ENCODE measurements at places on chromosomes 3 and 15.
A peak's percentile ranks its signal among the peaks of the same experiment; 100 is the strongest.

GRCh38 chr3:37987751-37988179 lies 2.8 kb upstream of the VILL start:
- no peak for DNase-seq

DNA sequence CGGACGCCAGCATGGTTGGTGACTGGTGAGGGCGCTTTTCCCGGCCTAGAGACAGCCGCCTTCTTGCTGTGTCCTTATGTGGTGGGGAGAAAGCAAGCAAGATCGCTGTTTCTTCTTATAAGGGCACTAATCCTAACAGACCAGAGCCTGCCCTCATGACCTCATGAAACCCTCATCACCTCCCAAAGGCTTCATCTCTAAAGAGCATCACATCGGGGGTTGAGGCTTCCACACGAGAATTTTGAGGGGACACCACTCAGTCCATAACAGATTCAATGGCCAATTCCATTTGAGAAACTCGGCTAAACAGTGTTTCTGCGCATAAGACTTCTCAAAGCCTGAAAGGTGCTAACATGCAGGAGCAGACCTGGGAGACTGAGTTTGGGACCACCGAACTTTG lies 54.0 kb downstream of the VGLL4 start:
- DNase-seq = no peak

DNA sequence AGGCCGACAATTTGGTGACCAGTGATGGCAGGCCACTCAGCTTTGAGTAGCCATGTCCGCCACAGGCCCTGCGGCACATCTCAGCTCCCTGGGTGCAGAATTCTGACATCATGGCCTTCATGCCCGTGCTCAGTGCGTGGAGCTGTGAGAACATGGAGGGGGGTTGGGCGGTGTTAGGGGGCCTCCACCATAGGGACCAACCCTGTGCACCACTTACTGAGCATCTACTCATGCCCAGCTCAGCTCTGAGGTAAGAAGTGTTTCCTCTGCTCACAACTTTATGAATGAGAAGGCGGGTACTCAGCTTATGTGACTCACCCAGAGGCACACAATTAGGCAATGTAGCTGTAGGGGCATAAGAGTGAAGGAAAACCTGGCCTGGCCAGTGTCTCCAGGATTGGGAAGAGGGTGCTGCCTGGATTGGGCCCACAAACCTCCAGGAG lies 10.5 kb downstream of the ACOX2 start:
- DNase-seq = no peak

GRCh38 chr3:189944285-189945145 lies 176.2 kb downstream of the P3H2 start:
- peak; percentile 30 for DNase-seq

- no peak for DNase-seq
These were observed 316.7 kb downstream of the CLSTN2 start for GRCh38 chr3:140251678-140252077.

DNA sequence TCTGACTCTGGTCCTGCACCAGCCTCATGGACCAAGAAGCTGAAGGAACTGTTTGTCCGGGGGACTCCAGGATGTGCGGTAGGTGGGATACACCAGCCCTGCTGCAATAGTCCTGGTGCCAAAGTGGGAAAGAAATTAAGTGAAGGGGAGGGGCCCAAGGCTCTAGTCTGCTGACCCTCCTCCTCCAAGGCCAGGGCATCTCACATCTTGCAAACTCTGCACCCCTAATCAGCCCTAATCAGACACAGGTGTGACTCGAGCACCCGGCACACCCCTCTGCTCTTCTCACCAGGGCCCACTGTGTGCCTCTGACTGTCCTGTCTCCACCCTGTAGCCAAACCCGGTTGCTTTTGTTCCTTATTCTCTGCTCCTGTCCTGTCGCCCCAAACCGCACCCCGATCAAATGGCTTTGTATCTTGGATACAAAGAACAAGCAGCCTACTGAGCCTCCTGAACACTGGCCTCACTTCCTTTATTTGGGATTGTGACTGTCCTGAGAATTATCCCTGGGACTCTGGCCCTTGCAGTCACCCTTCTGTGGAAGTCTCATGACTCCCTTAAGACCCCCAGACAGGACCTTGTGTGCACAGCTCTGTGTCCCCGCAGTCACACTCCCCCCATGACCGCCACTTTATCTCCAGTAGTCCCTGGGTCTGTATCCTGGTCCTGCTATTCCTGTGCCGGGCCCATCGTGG lies 26.7 kb upstream of the SLC41A3 start:
- no peak for DNase-seq

- peak; percentile 30 for DNase-seq
These were observed 107.6 kb downstream of the PEX5L start for GRCh38 chr3:179929091-179929529.

DNA sequence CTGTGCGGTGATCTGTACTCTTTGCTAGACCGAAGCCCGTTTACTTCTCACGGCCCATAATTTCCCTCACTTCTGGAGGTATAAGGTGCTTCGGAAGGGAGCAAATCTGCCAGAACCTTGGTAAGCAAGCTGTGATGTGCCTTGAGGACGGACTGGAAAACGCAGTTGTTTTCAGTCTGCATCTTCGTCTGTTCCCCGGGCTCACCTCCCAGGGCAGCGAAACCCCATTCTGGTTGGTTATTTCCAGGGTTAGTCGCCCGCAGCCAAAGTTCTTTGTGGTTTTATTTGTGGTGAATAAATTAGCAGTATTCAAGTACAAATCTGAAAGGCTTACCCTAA lies 401 bp downstream of the RAMAC start:
- peak; percentile 22 for DNase-seq

DNA sequence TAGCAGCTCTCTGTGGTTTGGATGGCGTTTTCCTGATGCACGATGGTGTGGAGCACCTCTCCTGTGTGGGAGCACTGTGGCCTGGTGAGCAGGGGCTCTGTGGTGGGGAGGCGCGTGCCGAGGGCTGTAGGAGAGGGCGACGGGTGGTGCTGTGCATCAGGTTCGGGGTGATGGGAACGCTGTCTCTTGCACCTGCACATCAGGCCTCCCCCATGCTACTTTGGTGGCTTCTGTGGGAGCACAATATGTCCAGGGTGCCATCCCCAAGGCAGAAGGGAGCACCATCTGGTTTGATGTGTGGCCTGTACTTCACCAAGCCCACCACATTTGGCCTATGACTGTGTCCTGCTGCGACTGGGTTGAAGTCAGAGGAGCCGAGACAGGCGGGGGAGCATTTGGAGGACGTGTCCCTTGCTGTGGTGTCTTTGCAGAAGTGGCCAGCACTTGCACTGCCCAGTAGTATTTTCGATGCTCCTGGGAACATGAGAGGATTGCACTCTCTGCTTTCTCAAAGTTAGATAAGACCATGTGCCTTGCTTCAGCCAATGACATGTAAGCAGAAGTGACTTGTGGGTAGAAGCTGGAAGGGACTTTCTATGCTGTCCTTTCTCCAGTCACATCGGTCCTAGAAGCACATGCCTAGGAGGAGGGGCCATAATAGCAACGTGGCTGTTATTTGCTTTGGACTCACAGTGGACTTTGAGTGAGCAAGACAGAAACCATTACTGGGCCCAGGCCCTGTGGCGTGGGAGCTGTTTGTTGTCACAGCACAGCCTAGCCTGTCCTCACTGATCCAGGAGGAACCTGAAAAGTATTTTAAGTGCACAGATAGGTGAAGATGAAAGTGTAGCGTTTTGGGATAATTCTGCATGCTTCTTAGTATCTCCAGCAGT lies 72.1 kb downstream of the APBA2 start:
- DNase-seq = no peak

DNA sequence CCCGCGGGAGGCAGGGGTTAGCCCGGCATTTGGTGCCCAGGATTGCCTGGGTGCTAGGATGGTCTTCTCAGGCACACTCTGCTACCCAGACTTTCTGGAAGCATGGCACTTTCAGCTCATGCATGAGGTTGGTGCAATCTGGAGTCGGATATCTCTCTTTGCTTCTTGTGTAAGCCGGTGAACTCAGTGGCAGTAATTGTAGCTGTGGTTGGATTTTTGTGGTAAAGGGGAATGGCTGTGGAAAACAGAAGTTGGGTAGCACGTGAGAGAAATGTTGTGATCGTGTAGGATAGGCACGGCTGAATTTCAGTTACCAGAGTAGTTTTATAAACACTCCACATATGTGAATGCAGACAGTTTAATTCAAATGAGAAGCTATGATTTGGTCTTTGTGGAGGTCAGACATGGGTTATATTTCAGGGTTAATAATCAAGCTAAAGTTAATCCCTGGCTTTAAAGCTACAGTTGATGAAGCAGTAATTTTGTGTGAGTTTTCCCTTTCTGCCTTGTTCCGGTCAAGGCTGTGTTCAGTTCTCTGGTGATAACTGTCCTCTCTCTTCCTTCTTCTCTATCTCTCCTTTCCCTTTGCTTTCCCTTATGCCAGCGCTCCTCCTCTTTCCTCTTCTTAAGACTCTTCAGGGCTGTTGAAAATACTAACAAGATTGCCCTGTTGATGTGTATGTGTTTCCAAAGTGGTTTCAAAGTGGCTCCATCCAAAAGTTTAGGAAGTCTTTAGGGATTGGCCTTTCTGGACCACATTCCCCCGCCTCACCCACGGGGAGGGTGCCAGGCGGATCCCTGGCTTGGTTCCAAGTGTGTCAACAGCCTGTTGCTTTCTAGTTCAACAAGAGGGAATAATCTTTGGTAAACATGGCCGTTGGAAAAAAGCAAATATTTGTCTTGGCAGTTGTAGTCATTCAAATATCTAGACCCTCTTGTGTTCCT lies 404.6 kb upstream of the C2CD4B start:
- DNase-seq = no peak

- DNase-seq = no peak
These were observed 9.8 kb upstream of the TNK2 start for GRCh38 chr3:195918176-195918575.

- no peak for DNase-seq
These were observed 257.5 kb downstream of the LRTM1 start for GRCh38 chr3:54670201-54671000.

- no peak for DNase-seq
These were observed 330.6 kb upstream of the MCTP2 start for GRCh38 chr15:93900476-93901400.

- no peak for DNase-seq
These were observed 87.3 kb downstream of the TFG start for GRCh38 chr3:100796556-100796955.

- no peak for DNase-seq
These were observed 46.2 kb downstream of the CHL1 start for GRCh38 chr3:242602-243355.

DNA sequence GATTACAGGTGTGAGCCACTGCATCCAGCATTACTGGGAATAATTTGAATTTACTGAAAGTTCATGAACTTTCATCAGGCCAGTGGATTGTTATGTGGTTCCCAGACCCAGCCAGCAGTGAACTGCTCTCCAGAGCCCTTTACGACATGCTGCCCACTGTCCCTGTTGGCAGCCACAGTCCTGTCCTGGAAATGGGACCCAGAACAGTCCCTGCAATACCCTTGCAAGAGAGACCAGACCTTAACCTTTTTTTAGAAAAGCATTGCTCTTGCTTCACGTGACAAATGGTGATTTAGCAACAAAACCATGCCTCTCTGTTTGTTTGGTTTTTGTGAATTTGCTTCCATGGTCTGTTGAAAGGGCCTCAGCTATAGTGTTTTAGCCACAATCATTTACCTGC lies 367.3 kb upstream of the C2CD4B start:
- DNase-seq = no peak

DNA sequence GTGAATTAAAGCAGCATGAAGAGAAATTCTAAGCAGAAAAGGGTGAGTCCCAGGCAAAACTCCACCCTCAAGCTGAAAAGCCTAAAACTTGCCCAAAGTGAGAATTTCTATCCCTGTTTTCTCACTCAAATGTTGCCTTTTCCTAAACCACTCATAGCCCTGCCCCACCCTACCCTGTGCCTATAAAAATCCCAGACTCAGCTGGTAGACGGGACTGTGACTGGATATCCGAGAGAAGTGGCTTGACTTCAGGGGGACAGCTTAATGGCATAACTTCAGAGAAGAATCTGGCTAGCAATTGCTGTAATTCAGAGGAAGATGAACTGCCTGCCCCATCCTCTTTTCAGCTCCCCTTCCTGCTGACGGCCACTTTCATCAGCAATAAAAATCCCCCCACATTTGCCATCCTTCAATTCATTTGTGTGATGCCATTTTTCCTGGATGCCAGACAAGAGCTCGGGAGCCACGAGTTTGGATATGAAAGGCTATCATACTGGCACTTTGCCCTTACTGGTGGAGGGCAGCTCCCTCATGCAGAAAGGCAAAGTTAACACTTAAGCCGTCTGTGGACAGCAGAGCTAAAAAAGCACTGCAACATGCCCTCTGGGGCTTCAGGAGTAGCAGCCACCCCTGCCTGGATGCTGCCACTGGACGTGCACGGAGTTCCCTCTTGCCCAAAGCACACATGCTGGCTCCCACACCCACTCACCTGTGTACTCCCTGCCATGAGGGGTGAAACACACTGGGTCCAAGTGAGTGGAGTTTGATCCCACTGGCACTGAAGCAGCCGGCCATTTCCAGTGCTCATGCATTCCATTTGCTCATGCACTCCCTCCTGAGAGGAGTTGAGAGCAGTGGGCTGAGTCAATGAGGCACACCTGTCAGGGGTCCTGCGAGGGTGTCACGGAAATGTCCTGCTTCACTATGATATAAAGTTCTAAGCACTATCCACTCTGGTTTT lies 670.6 kb downstream of the PLOD2 start:
- no peak for DNase-seq

- DNase-seq = peak; percentile 32
These were observed 122.6 kb downstream of the LRIG1 start for GRCh38 chr3:66378256-66378655.

DNA sequence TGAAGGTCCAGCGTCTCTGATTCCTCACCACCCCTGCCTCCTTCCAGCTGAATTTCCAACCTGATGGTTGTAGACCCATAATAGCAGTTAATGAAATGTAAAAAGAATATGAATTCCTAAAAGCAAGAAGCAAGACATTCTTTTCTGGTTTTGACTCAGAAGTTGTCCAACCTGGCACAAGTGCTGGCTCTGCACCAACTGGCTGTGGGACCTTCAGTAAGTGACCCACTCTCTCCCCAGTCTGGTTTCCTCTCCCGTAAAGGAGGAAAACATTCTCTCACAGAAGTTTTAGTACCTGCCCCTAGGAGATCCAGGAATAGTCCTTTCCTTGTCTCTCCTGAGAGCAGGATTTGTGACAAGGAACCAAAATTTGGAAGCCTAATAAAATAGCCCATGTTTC lies 236.9 kb upstream of the TRIM42 start:
- no peak for DNase-seq

GRCh38 chr3:172129498-172129849 lies 90.1 kb downstream of the FNDC3B start:
- no peak for DNase-seq

DNA sequence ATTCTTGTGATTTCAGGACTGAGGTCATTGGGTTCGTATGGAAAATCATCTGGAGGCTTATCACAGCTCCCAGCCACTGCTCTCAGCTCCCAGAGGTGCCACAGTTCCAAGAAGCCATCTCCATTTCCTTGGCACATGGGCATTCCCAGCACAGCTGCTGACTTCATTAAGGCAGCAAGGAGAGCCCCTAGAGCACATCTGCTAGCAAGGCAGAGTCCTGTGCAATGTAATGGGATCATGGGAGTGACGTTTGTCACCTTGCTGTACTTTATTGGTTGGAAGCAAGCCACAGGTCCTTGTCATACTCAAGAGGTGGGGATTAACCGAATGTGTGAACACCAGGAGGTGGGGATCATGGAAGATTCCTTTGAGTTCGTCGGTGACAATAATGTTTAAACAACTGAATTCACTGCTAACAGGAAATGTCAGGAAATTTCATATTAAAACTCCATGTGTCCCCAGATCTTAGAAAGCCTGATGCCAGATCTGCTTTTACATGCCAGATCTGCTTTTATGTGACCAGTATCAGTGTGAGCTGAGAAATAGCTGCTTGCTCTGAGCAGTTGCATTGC lies 148.8 kb downstream of the GABRG3 start:
- no peak for DNase-seq

- DNase-seq = no peak
These were observed 74.3 kb downstream of the FNDC3B start for GRCh38 chr3:172113710-172114109.
